ENCODE measurements at places on chromosomes 12 and 14.

- no peak for DNase-seq
Observed at GRCh38 chr12:20181416-20182180, 186.7 kb upstream of the PDE3A start.

- no peak for DNase-seq
Observed at GRCh38 chr12:42887657-42888056, 298.1 kb upstream of the PRICKLE1 start.

DNA sequence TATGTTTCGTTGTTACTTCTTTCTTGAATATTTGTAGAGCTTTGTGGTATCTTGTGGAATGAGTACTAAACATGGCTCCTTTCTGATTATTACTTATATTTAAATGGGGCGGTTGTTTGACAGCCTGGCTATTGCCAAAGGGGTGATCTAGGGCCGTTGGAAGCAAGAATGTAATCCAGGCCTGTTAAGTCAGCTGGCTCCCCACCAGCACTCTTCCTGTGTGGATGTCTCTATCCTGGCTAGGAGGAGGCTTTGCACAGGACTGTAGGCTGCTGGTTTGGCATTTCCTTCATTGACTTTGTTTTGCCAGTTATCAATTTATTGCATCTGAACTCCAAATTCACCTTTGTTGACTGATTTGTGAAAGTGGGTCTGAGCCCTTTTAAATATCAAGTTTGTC is 5.6 kb downstream of the FAM234B start:
- DNase-seq: no peak

- no peak for DNase-seq
Observed at GRCh38 chr14:52124791-52125684, 56.2 kb upstream of the NID2 start.

- no peak for DNase-seq
Observed at GRCh38 chr12:2338991-2339431, 286.2 kb downstream of the CACNA1C start.

- DNase-seq: no peak
Observed at GRCh38 chr12:100293017-100293416, 26.0 kb downstream of the SCYL2 start.

DNA sequence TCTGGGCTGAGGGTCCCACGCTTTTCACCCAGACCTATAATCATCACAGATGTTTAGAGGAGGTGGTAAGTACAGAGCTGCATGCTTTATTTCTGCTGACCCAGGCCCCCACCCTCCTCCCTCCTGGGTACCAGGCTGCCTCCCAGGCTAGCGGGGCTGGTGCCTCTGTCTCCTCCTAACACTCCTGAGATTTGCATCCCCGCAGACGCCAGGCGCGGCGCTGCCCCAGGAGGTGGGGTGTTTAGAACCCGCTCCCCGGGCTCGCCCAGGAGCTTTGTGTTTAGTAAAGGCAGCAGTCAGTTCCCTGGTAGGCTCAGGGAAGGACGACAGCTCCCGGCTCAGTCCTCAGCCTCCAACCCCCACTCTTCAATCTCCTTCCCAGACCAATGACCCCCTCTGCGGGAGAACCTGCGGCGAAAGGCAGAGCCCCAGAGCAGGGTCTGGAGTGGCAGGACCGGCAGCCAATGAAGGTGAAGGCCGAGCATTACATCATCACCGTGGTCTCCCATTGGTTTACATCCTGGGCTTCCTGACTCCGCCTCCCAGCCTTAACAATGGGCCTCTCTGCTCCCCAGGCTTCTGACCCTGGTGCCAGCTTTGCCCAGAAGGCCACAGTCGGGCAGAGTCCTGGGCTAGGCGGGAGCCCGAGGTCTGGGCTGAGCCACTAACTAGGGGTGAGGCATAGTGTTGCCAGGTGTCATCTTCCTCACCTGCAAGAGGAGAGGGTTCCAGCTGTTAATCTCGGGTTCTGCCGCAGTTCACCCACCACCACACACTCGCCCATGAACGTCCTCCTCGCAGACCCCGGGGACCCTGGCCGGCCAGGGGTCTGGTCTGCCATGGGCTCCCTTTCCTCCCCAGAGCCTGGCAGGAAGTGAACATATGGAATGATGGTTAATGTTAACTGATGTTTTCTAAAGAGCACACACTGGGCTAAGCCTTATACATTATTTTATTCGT is 57.5 kb downstream of the CALM1 start:
- DNase-seq: no peak

- DNase-seq: peak; percentile 23
Observed at GRCh38 chr12:31117203-31118011, 43.7 kb downstream of the DDX11 start.

- DNase-seq: no peak
Observed at GRCh38 chr12:124307556-124307825, 12.6 kb downstream of the RFLNA start.

- no peak for DNase-seq
Observed at GRCh38 chr12:106301611-106302321, 767 bp upstream of the TCP11L2 start.

DNA sequence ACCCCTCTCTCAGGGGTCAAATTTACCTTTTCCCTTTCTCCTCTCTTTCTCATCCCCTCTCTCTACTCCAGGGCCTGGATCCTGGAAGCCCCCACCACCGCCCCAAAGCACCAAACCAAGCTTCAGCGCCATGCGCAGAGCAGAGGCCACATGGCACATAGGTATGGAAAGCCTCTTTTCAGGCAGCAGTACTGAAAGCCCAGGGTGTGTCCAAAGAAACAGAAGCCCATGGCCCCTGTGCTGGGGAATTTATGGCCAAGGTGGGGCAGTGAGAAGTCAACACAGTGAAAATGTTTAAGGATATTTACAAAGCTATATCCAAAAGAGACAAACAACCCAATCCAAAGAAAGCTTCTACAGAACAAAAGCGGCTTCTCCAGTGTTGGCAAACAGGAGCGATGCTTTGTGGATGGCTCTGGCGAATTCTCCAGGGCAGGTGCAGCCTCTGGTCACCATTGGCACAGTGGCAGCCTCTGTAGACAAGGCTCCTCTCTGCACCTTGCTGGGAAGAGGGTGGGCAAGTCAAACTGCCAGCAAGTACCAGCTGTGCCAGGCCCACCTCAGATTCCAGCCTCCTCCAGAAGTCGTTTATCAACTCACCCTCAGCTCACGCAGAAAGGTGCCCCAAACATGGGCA is 4.7 kb upstream of the CPNE6 start:
- DNase-seq: no peak

GRCh38 chr14:77667331-77667730 is 40.5 kb downstream of the ALKBH1 start:
- DNase-seq: no peak
